ENCODE measurements at places on chromosomes 4 and X.

GRCh38 chr4:25361253-25361652 is 15.8 kb upstream of the ANAPC4 start:
- H3K27ac ChIP-seq, result no peak overlapping the region
- no peaks in the 10 kb centered on the region for H3K27me3 ChIP-seq
- no peaks in the 10 kb centered on the region for H3K4me1 ChIP-seq
- no peak for DNase-seq
- no peak overlapping the region for H3K4me3 ChIP-seq

DNA sequence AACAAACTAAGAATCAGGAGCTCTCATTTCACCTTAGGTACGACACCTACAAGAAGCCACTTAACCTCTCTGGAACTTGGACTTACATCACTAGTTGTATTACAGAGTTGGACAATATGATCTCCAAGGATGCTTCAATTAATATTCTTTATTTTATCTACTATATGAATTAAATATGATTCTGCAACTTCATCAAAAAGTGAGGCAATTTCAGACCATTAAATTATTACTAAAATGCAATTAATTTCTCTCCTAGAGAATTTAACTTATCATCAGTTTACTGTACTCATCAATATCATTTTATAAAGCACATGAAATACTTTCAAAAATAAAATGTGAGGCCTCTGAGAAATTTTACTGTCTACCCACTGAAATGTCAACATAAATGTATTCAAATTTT is 33.9 kb downstream of the SLC39A8 start:
- DNase-seq, result no peak
- no peak overlapping the region for H3K27ac ChIP-seq
- H3K4me3 ChIP-seq, result no peak overlapping the region
- H3K4me1 ChIP-seq, result no peaks in the 10 kb centered on the region
- no peaks in the 10 kb centered on the region for H3K36me3 ChIP-seq
- no peaks in the 10 kb centered on the region for H3K27me3 ChIP-seq

- H3K4me3 ChIP-seq, result no peak overlapping the region
- H3K27me3 ChIP-seq, result no peaks in the 10 kb centered on the region
- no peaks in the 10 kb centered on the region for H3K36me3 ChIP-seq
- no peak for DNase-seq
- no peaks in the 10 kb centered on the region for H3K4me1 ChIP-seq
- H3K27ac ChIP-seq, result no peak overlapping the region
Measured at GRCh38 chr4:167379076-167379835, 145.0 kb upstream of the SPOCK3 start.

DNA sequence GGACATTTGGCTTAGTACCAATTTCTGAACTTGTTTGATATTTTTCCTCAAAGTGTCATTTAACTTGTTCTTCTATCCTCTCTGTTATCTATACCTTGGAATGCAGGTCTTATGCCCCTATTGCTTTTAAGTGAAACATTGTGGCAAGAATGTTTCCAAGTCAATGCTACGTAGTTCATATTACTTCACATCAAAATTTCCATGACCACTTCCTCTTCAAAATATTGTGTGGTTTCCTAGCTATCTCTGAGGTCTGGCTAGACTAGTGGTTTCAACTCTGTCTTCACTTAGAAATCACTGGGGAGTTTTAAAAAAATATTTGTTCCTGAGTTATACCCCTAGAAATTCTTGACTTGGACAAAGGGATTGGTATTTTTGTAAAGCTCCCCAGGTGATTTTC is 20.2 kb upstream of the RASGEF1B start:
- H3K27ac ChIP-seq, result no peak overlapping the region
- H3K36me3 ChIP-seq, result no peaks in the 10 kb centered on the region
- DNase-seq, result no peak

All from heart left ventricle (tissue), 16 donors.